ENCODE measurements at places on chromosomes 6 and 20.
A peak's percentile ranks its signal among the peaks of the same experiment; 100 is the strongest.

DNA sequence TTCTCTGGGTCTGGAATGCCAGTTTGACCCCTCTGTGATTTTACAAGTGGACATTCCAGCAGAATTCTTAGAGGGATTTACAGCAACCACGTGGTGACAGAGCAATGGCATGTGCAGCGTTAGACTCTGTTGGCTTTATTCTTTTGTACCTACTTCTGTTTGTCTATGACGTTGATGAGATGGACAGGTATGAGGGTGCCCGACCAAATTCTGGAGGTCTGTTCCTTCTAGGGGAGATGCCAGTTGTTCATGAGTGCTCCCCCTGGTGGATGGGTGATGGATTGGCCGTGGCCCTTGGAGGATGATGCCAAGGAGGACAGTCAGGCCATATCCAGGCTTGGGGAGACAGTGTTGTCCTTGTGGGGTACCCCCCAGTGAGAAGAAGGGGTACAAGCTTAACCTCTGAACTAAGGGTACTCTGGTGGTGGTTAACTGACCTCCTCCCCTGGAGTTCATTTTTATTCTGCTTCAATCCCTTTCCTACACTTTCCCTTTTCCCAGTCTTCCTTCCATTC is 198.6 kb downstream of the DTNBP1 start:
- DNase-seq = no peak

GRCh38 chr20:6480328-6481200 is 286.9 kb upstream of the BMP2 start:
- DNase-seq = no peak

GRCh38 chr6:33431880-33432541 is 12.1 kb downstream of the SYNGAP1 start:
- DNase-seq = no peak

GRCh38 chr20:36548704-36549627 is 7.6 kb downstream of the MYL9 start:
- DNase-seq = no peak

DNA sequence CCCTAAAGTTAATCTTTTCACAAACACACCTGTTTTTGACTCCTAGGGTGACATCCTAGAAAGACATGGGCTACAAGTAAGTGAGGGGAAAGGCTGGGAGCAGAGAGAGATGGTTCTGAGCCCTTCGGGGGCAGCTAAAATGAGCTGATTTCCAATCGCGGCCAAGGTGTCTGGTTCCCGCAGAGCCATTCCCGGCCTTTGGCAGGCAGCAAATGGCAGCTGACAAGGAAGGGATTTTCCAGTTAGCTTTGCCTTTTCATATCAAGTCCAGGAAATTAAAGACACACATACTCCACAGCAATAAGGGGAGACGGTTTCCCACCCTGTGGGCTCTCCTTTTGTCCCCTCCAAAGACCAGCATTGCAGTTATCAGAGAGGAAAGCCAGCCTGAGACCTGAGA is 228.5 kb downstream of the ZMYND8 start:
- no peak for DNase-seq

GRCh38 chr6:106084989-106085691 is 996 bp upstream of the PRDM1 start:
- DNase-seq = no peak

- no peak for DNase-seq
Observed at GRCh38 chr6:25403150-25403549, 124.0 kb downstream of the CARMIL1 start.

DNA sequence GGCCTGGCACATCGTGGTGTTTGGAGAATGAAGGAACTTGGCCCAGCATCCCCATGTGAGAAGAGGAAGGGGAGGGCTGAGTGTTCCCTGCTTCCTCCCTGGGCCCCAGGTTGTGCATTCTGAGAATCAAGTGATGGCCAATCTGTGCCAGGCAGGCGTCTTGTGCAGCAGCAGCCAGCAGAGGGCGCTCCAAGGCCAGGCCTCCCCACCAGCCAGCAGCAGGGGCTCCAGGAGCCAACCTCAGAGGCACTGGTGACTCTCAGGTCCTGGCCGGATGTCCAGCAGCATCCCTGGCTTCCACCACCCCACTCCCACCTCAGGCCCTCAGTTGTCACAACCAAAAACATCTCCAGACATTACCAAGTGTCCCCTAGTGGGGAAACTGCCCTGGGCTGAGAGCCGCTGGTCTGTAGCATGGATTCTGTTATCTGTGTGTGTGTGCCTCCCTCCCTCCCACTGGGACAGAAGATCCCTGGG is 192.0 kb downstream of the PREX1 start:
- peak; percentile 73 for DNase-seq

GRCh38 chr6:137751768-137752560 is 115.1 kb upstream of the TNFAIP3 start:
- no peak for DNase-seq

DNA sequence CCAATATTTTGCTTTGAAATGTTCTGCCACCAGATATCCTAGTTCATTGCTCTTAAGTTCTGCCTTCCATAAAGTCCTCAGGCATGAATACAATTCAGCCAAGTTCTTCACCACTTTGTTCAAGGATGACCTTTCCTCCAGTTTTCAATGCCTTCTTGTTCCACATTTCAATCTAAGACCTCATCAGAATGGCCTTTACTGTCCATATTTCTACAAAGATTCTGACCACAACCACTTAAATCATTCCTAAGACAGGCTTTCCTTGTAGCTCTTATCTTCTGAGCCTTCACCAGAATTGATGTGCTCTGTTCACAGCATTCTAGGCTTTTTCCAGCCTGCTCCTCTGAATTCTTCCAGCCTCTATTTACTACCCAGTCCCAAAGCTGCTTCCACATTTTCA is 319.0 kb downstream of the HACE1 start:
- DNase-seq = no peak

- DNase-seq = no peak
Observed at GRCh38 chr6:12150812-12151432, 138.8 kb downstream of the HIVEP1 start.

- DNase-seq = no peak
Observed at GRCh38 chr6:115717472-115717871, 343.2 kb downstream of the FRK start.

DNA sequence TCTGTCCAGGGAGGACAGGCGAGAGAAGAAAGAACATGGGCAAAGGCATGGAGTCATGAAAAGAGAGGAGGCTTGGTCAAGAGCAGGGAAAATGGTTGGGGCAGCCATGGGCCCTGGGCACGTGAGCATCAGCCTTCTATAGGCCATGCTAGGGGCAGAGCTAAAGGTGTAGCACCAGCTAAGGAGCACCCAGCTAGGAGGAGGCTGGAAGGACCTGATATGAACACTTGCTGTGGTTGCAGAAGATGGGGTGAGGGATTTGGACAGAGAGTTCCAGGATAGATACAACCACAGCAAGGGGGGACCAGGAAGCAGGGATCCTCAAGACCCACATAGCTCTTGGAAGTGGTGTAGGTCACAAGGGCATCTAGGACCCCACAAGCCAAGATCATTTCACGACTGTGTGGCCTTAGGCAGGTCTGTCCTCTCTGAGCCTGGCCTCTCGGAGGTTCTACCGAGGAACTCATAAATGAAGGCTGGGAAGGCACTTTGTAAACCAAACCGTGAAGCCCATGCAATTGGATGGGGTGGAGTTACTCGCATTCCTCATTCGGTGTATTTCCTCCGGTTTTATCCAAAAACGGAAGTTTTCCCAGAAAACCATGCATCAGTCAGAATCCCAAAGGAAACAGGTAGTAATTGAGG is 74.0 kb upstream of the TOP1 start:
- no peak for DNase-seq

DNA sequence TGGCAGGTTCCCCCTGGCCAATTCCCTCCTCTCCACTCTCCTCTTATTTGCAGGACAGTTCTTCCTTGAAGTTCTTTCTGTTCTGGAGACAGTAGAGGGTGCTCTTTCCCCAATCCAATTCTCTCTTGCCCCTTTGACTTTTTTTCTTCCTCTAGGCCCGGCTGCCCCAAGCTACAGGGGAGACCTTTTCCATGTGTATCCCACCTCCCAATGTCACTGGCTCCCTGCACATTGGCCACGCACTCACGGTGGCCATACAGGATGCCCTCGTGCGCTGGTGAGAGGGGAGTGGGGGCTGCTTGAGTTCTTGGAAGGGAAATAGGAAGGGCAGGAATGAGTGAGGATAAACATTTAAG is 1.5 kb downstream of the VARS2 start:
- DNase-seq = peak; percentile 68

DNA sequence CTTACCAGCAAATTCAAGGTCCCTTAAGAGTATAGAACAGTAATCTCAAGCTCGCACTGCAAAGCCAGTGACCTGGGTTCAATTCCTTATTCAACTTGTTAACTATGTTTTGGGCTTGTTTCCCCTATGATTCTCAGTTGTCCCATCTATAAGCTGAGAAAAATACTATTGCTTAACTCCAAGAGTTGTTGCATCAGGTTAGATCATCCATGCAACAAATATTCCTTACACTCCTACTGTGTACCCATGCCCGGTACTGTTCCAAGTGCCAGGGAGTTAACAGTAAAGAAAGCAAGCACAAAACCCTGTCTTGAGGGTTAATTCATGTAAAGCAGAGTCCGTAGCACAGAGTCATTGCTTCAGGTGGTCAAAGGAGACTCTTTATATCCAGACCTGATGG is 247.3 kb downstream of the MAFB start:
- no peak for DNase-seq

DNA sequence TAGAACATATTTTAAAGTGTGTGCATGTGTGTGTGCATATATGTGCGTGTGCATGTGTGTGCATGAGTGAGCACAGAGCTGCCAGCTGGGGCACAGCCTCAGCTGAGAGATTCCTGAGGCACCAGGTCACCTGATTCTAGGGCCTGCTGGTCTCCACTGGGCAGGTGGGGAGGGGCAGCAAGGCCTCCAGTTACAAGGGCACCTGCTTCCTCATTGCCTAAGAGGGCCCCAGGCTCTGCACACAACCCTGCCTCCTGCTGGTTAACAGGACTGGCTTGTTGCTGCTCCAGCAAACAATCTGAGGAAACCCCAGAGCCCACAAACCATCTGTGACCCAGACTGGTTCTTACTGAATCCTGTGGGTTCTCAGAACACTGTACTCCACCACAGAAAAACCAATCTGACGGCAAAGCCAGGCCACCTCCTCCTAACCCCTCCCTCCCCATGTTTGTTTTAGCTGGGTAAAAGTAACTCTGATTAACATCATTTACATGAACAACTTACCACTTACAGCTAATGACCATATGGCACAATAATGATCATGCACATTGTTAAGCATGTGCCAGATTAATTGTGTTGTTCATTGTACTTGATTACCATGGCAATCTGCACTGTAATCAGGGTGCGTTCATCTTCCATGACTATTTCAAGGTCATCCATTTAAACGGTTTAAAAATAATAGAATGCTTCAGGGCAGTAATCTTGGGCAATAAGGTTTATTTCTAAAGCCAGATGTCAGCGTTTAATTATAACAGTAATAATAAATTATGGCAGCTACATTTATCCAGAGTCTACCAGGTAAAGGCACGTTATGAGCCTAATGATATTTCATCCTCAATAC is 23.1 kb upstream of the UBE2J1 start:
- no peak for DNase-seq

DNA sequence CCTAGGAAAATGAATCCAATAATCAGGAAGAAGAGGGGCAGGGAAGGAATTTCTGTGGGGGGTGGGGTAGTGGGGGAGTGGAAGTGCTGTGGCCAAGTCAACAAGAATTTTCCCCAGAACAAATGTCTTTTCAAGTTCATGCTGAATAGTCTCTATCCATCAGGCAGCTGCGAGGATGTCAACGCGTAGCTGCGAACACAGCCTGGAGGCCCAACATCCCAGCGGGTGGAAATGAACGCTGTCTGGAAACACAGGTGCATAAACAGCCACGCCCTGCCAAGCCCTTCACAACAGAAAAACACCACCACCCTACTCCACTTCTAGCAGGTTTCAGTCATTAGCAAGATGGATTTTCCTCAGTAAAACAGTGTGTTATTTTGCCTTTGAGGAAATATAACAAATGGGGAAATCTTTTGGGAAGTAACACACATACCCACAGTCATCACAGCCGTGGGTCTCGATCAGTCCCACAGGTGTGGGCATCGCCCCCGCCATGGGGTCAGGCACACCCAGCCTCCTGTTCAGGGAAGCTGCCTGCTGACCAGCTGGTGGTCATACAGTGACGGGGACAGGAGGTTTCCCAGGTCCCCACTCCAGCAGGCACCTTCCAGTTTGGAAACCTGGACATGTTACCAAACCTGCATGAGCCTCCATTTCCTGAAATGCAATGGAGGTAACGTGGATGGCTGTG is 112.1 kb upstream of the THBS2 start:
- DNase-seq = no peak

DNA sequence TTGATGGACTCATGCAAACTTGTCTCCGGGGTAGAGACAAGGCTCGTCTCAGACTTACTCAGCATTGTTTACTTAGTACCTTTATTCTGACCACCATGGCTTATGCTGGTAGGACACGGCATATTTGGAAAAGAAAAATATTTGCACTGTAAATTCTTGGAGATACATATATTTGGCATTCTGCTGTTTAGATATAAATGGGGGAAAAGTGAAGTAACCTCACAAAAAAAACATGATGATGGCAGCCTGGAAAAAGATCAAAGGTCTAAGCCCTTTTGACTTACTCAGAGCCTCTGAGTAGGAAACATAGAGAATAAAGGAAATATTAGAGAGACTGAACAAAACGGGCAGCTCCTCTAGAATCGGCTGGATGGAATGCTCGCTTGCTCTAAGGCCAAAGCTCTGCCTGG is 32.5 kb downstream of the PDE10A start:
- DNase-seq = no peak

GRCh38 chr6:24493945-24494820 is 586 bp upstream of the ALDH5A1 start:
- DNase-seq = no peak

DNA sequence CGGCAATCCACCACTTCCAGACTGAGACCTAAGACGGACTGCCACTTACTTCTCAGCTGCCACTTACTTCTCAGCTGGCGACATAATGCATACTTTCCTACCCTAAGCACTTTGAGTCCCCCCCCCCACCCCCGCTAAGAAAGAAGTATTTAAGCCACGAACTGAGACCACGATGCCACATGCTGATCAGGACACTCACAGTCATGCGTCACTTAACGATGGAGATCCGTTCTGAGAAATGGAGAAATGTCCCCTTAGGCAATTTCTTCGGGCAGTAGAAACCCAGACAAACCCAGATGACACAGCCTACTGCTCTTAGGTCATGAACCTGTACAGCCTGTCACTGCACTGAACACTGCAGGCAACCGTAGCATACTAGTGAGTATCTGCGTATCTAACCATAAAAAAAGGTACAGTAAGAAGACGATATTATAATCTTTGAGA is 690 bp downstream of the IFNGR1 start:
- peak; percentile 23 for DNase-seq

DNA sequence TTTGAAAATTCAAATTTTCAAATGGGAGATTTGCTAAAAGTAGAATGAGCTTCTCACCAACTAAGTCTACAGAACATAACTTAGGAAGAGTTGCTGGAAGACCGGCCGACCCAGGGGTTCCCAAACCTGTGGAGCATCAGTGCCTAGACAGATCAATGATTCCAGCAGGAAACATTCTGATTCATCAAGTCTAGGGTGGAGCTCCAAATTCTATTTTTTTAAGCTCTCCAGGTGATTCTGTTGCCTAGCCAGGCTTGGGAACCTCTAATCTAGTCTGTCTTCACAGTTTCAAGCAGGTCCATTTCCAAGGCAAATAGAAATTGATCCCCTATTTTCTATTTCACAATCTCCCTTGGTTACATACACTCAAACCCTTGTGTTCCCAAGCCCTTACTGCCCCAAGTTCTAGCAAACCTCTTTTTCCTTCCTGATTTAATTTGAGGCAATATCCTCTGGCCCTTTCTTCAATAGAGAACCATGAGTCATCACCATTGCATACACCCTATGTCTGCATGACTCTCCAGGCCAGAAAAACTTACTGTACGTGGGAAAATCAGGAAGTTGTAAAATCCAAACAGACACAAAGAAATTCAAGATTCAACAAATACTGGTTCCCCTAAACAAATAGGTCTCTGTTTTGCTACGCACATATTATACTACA is 8.9 kb downstream of the ATXN1 start:
- DNase-seq = no peak

All from D721Med (cell line).